ENCODE measurements at places on chromosomes 1 and 21.
A peak's percentile ranks its signal among the peaks of the same experiment; 100 is the strongest.

DNA sequence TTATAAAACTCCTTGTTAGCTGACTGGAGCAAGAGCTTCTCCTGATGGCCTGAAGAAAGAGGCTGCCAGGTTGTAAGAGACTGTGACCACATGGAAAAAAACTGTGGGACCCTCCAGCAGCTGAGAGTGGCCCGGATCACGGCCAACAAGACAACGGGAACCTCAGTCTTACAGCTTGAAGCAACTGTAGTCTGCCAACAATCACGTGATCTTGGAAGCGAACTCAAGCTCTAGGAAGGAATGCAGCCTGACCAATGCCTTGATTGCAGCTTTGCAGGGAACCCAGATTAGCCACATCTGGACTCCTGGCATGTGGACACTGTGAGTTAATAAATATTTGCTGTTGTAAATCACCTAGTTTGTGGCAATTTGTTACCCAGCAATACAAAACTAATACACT lies 442.6 kb upstream of the PRMT6 start:
- DNase-seq = no peak

DNA sequence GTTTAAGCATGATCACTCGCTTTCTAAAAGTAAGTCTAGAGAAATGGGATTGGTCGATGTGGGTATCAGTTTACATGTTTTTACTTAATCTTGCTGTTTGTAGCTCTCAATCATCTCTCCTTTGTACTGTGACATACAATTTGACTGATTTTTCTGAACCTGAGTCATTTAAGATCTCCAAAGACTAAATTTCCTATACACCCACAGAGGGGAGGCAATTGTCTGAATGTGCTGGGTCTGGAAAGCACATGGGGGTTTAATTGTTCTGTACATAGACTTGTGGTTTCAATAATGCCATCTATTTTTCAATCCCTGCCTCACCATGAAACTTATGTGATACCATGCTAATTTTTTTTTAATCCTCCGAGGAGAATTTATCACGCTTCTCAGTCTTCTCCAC lies 65.8 kb downstream of the USP25 start:
- no peak for DNase-seq

- DNase-seq = no peak
These were observed 24.5 kb upstream of the PALMD start for GRCh38 chr1:99621340-99621901.

DNA sequence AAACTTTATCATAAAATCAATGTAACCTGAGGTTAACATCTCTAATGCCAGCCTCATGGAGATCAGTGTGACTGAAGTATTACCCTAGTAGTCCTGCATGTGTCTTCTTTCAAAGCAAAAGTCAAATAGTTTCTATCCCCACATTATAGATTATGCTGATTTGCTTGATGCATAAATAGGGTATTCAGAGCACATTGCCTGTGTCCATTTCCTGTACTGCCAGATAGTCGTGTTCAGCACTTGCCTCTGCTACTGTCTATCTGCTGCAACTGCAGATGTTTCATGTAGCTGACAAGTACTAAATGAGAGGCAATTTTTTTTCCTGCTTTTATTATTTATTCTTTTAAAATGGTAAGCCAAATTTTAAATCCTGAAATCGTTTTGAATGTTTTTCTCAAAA lies 348.7 kb downstream of the CHRM3 start:
- no peak for DNase-seq

- no peak for DNase-seq
These were observed 437.7 kb downstream of the GPATCH2 start for GRCh38 chr1:217193151-217193550.

- no peak for DNase-seq
These were observed 76.9 kb upstream of the CCDC190 start for GRCh38 chr1:162937716-162938395.

DNA sequence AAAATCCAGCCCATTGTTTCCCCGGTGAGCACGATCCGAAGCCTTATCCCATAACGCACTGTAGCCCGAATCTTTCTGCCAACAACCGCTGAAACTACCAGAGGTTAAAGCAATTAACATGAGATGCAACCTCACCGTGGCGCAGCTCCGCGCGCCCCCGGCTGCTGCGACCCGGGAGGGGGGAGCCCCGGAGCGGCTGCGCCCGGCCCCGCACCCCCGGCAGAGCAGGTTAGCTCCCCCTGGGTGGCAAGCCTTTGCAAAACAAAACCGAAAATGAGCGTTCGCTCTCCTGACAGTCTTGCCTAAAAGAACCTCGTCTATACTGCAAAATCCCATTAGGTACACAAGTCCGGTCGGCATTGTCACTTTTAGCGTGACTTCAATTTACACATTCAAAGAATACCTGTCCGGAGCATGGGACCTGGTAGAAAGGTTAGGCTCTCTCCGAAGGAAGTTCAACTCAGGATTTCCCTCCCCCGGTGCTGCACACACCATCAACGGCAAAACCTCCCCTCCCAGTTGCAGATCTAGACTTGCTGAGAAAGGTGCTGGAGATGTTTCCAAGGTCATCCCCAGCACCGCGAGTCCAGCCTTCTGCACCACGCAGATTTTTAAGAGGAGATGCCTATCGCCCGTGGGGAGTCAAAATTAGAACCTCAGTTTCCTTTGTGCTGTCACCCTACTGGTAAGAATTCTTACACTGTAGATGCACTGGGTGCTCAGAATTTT lies 107.5 kb downstream of the ZNF281 start:
- DNase-seq = peak; percentile 29

DNA sequence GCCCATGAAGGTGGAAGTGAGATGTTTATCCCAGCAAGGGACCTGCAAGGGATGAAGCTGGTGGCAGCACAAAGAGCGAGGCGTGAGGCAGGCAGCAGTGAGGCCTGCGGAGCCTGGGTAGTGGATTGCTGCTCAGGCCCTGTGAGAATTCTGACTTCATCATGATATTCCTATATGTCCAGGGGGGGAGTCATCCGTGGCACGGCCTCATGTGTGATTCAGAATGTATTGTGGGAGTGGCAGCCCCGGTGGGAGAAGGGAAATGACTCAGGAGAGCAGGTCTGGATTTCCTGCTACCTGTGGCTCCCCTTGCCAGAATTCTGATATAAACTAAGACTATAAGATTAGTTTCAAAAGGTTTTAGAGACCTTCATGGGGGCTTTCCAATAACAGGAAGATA lies 240.9 kb downstream of the CAMTA1 start:
- DNase-seq = no peak

DNA sequence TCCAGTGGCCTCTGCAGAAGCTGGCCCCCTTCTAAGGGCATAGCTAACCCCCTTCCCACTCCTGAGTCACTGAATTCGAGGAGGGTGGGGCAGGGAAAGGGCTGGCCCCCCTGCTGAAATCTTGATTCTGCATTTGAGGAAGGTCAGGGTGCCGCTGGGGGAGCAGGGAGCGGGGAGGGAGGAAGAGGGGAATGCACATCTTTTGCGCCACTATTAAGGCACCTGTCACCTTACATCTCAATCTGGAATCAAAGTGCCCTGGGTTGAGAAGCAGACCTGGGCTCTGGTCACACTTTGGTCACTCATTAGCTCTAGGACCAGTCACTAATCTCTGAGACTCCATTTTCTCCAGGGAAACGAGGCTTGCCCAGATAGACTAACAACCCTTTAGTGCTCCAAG lies 62.0 kb downstream of the TOR1AIP2 start:
- DNase-seq = no peak

DNA sequence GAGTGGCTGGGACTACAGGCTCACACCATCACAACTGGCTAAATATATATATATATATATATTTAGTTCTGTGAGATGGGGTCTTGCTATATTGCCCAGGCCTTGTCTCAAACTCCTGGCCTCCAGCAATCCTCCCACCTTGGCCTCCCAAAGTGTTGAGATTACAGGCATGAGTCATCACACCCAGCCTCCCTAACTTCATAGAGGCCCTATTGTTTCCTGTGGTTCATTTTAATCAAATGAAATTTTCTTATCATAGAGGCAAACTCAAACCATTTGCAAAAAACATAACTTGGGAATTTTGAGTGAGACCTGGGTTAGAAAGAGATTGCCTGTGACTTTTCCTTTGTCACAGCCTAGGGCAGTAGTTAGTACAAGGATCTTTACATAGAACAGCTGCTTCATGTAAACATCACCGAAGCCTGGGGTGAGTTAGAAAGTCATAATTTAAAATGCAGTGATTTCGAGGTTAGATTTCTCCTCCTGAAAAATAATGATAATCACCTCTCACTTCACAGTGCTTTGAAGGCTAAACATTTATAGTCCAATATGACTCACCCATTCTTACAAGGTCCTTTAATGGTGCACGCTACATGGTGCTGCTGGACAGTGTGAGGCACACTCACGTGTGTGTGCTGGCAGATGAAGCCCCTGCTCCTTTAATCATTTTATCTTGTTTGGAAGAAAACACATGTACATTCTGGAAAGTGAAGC lies 188.9 kb downstream of the RHOU start:
- no peak for DNase-seq

GRCh38 chr1:92583821-92584760 lies 97.4 kb upstream of the GFI1 start:
- no peak for DNase-seq
